T-helper 2 cell (primary cell): ENCODE measurements at places on chromosomes 5 and 9.

DNA sequence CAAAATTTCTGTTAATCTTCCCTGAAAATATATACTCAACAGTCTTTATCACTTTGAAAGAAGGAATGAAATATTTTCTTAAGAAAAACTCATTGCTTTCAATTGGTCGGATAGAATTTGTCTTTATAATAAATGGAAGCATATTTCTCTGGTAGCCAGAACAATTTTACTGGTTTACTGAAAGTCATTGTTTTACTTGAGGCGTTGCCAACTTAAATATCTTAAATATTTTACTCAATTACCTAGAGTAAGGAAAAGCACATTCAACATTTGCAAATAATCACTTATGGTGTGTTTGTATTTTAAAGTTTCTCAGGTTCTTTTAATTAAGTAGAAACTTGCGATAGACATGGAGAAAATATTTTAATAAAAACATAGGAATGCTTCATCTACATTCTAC is 1181.7 kb downstream of the EFNA5 start:
- no peak for DNase-seq

DNA sequence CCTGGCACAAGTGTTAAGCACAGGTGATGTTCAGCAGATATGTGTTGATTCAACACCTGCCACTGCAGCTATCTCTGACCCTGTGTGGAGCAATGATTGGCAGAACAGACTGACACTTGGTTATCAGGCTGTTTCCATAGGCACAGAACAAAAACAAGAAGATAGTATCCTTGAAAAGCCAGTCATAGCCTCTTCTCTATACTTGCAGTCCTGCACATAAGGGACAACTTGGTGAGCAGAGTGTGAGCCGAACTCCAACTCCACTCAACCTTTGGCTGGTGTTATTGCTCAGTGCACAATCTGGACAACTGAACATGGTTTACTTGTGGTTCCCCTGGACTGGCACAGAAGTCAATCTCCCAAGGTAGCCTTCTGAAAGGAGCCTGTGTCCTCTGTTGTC is 99.2 kb downstream of the ADAMTS12 start:
- no peak for DNase-seq

DNA sequence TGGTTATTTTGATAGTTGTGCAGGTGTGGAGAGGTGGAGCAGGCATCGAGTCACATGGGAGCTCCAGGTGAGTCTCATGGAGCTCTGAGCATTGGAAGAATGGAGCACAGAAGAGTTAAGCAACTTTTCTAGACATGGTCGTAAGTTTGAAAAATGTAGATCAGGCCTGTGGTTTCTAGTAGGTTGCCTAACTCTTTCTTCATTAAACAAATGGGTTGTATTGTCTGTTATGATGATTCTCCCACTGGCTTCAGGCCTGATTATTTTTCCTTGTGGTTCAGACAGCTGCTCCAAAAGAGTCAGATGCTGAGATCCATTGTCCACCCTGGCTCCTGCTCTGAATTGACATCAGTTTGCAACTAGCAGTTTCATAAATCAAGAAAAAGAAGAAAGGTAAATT is 80.3 kb upstream of the RPS23 start:
- no peak for DNase-seq

DNA sequence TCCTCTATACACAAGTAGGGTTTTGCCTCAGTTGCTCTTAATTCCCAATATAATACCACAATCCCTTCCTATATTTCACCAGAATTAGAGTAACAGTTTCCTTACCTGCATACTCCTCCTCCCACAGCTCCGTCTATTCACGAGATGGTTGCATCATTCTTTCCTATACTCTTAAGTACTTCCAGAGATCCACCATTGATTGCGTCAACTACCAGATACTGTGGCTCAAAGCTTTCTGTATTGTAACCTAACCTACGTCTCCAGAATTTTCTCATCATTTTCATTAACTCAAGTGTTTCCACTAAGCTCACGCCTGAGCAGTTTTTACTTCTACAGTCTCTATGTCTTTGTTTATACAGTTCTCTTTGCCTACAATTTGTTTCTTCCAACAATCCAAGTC is 31.2 kb upstream of the MINAR2 start:
- no peak for DNase-seq

DNA sequence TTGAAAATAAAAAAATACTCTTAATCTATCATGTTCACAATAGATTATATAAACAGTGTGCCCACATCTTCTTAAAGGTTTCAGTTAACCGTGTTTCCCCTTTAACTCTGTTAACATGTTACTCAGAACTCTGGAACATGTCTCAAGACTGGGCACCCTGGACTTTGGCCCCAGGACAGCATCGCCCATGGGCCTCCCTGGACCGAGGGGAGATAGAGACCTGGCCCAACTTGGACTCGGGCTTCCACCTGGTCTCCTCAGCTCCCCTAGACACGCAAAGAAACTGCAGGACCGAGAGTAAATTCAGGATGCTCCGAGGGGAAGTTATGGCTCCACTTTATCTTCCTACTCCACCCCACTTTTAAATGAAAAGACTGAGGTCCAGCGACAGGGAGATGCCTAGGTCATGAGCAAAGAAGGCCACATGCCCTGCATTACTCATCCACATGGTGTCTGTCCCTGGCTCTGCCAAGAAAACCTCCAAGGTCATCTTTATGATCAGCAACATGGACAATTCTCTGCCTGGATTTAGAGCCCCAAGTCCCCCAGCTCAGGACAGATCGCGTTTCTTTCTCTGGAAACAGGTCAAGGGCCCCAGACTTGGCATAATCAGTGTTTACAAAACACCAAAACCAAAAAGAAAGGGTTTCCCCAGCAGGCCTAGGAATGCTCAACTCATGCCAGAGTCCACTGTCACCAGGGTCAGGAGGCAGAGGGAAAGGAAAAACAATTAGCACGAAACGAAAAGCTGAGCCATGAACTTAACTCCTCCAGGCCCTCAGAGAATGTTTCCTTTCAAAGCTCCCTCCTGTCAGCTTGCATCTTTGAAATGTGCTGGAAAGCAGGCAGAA is 17.4 kb downstream of the GPX3 start:
- no peak for DNase-seq

- DNase-seq: no peak
Observed at GRCh38 chr5:42507451-42508097, 84.3 kb downstream of the GHR start.

DNA sequence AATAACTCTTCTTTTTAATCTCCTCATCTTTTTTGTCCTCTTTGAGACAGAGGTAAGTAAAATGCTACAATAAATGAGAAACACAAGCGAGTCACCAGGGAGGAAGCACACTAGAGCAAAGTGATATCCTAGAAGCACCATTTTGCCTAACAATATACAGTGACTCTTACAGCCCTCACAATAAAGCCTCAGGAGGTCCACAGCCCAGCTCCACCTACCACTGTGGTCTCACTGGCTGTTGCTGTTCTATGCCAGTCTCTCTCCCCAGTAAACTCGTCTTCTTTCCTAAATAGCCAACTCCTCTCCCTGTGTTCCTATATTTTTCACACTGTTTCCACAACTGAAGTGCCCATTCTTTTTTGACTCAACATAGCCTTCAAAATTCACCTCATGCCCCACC is 44.3 kb downstream of the TNFSF15 start:
- DNase-seq: no peak

DNA sequence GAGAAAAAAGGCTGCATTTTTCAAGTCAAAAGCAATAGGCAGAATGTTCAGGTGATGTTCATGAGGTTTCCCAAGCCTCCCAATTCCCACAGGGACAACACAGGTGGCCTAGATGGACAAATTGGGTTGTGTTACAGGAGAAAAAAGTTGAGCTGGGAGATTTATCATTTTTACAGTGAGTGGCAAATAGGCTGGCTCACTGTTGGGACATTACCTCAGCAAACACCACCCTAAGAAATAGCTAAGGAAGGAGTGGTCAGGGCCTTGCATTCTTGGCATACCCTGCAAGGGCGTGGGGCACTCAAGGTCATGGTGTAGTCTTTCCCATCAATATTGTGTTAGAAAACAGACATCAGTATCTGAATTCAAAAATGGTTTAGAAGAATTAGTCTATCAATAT is 23.3 kb upstream of the CPLANE1 start:
- DNase-seq: no peak

- no peak for DNase-seq
Observed at GRCh38 chr9:93582115-93582514, 5.7 kb downstream of the PHF2 start.

GRCh38 chr9:95336281-95336680 is 18.8 kb upstream of the FANCC start:
- DNase-seq: no peak

GRCh38 chr5:5018578-5018970 is 121.6 kb upstream of the ADAMTS16 start:
- no peak for DNase-seq

DNA sequence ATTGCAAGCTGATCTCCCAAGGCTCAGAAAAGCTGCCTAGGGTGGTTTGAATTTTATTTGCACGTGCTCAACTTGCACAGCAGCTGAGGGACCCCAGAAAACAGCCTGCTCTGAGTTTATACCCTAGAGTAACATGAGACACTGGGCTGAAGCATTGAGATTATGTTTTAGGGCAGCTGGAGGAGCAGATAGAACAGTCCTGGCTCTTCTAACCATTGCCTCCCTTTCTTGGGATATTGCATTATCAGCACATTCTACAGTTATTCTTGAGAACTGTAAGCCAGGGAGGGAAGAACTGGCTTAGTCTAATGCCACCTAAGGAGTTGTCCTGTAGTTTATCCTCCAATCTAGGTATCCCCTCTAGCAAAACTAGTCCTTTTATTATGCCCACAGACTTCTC is 10.3 kb downstream of the SMC2 start:
- DNase-seq: no peak

DNA sequence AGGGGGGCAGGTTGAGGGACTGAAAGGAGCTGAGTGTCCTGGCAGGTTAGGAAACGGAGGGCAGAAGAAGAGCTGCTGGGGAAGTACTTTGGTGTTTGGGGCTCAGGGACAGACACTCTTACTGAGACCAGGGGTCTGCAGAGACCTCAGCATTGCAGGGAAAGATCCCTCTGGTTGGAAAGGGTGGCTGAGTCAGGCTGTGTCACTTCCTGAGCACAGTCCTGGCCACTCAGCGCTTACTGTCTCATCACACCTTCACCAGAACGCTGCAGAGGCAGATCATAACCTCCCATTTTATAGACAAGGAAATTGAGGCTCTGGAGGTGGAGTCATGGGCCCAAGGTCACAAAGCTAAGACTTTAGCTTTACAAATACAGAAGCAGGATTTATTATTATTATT is 54.3 kb downstream of the LMX1B start:
- no peak for DNase-seq

GRCh38 chr5:81817086-81817485 is 66.2 kb upstream of the SSBP2 start:
- DNase-seq: no peak

- DNase-seq: no peak
Observed at GRCh38 chr5:159212657-159213462, 3.5 kb upstream of the RNF145 start.

DNA sequence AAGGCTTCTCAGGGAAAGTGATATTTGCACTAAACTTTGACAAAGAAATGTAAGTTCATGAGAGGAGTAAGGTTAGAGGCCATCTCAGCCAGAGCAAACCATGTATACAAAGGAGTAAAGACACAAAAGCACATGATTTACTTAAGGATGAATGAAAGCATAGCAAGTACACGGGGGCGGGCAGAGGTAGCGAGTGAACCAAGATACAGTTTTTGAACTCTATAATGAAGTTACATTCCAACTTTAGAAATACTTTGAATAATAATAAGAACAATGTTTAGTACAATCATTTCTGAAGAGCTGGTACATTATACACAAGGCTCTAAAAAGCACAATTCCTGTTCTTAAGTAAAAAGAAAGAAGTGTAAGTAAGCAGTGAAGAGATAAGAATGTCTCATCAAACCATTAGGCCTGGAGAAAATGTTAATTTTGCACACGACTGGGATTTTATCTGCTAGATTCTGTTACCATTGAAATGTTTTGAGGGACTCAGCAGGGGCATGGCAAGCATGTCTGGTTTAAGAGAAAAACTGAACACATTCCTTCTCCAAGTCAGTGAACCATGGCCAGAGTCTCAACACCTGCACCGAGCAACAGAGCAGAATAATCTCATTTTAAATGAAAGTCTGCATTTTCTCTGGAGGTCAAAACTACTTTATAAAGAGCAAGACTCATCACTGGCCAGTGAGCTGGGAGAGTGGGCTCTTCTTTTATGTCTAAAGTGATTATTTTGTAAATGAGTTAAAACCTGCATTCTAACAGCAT is 147.6 kb upstream of the TRPM3 start:
- no peak for DNase-seq

DNA sequence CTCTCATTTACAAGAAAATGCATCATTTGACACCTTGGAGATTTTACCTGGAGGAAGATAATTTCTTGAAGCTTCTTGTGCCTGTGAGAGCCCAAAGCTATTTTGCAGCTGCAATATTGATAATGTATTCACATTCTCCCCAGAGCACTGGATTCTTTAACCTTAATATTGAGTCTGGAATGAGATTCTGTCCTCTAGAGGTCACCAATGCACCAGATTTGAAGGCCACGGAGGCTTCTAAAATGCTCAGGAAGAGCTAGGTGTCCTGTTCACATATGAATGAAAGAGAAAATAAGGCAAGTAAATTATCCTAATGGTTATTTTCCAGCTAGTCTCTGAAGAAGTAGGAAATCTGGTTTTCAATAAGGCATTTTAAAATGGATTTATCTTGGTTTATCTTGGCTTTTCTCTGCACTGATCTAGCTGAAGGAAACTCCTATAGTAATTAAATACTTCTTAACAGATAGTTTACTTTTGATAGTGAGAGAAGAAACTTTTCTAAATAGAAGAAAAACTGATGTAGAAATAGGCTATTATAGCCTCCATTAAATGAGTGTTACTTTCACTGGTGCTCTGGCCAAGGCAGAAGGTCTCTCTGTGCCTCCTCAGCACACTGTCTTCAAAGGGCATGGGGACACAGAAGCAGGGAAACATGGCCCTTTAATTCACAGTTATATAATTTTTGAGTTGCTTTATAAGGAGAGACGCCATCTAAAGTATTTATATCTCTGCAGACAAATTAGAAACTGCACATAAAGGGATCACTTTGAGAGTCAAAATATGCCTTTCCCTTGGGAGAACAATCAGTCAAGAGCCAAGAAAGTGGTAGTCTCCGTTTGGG is 297.0 kb upstream of the ACTBL2 start:
- DNase-seq: no peak

- no peak for DNase-seq
Observed at GRCh38 chr9:86039991-86040860, 59.1 kb downstream of the GOLM1 start.
